Bronchial epithelial cell (primary cell): ENCODE measurements at places on chromosomes 6 and 20. TPM values are rescaled to one million over a fixed set of nuclear protein-coding genes. Genes with fewer than 3 reads are reported as not detected.

DNA sequence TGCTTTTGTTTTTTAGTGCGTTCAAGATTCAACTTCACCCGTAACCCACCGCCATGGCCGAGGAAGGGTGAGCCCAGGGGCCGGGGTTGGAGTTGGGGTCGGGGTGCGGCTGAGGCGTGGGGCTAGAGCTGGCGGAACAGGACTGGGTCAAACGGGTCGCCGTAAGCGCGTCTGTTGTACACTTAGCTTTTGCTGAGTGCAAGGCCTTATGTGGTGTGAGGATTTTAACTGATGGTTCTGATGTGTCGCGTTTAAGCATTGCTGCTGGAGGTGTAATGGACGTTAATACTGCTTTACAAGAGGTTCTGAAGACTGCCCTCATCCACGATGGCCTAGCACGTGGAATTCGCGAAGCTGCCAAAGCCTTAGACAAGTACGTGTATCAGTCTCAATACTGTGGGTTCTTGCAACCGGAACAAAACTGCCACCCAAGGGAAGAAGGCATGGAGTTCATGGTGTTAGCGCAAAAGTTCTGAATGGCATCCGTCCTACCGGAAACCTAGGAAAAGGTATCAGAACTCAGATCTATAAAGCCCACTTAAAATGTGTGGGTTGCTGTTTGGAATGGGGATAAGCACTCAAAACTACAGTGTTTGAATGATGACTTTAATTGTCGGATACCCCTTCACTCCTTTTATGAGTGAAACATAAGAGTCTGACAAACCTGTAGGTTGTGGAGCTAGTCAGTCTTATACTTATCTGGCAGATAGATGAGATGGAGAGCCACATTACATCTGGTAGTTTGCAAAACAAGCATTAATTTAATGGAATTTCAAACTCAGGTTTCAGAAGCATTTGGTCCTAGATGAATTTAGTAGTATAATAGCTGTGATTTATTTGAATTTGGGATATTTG, 574 bp downstream of the RPS12 start:
- DNase-seq: no peak

DNA sequence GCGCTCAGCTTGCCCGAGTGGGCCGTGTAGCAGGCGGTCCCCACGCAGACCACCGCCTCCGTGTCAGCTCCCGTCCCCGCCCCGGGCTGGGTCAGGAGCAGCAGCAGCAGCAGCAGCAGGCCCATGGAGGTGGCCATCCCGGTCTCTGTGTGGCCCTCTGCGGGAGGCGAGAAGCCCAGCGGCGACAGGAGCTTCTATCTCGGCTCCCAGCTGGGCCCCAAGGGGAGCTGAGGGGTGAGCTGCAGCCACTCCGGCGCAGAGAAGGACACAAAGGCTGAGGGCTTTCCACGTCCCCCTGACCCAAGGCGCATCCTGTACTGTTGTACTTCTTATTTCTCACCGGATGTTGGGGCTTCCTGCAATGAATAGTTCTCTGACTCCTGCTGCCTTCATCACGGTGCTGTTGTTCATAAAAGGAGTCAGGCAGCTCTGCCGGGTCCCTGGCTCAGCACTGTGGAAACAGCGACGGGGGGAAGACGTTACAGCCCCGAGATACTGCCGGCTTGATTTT, at the start of gene CD93:
CD93 (minus strand) TSS at position 269 of the 511 bp plus-strand sequence; CDS start at position 137, 132 bp downstream.
- DNase-seq: no peak

DNA sequence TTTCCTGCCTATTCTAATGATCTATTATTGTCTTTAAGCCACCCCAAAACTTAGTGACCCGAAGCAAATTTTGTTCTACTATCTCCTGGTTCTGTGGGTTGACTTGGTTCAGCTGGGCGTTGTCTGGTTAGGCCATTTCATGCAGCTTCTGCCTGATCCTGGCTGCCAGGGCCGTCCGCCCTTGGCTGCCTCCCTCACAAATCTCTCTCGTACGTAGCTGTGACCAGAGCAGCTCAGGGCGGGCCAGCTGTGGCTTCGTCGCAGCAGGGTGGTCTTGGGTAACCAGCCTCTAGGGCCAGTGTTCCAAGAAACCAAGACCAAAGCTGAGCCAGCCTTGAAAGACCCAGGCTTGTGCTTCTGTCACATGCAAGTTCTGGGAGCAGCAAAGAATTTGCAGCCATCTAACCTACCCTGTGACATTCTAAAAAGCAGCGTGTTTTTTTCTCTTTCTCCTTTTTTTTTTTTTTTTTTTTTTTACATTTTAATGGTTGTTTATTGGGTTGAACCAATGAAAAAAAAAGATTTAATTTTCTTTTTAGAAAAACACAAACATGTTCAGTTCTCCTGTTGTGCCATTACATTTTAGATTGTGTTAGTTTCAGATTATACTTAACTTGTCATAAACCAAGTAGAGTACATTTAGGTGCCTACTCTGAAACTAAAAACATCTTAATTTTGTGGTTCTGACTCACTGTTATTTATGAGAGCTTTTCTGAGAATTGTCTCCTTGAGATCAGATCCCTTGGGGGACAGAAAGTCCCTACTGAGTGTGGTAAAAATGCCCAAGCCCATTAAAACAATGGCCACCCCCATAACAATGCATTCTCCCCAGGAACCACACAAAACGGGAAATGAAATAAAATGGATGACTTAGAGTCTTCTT, 83.9 kb downstream of the ZDHHC14 start:
- DNase-seq: no peak

DNA sequence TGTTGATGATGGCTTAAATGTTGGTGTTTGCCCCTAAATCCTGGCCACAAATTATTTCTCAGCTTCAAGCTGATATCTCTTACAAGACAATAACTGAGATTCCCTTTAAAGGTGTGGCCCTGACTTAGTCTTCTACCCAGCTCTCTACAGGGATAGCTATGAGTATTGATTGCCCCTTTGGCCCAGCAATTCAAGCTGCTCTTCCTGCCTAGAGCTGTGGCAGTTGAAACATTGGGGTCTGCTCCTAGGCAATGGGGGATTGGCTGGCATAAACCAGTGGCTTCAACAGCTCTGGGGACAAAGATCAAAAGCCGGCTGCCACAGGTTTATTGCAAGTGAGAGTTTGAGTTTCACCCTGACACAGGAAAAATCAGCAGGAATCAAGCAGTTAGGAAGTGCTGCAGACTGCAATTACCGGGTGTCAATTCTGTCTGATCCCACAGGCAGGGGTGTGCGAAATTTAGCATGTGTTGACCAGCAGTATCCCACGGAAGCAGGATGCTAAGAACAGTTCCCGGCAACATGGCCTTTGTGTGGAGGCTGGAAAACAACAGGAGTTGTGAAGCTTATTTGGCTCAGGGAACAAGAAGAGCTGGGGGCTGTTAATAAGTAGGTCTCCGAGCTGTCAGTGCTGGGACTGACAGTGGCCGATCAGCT, 66.2 kb upstream of the IYD start:
- DNase-seq: no peak

GRCh38 chr6:117075218-117075617, 190.1 kb upstream of the VGLL2 start:
- no peak for DNase-seq

DNA sequence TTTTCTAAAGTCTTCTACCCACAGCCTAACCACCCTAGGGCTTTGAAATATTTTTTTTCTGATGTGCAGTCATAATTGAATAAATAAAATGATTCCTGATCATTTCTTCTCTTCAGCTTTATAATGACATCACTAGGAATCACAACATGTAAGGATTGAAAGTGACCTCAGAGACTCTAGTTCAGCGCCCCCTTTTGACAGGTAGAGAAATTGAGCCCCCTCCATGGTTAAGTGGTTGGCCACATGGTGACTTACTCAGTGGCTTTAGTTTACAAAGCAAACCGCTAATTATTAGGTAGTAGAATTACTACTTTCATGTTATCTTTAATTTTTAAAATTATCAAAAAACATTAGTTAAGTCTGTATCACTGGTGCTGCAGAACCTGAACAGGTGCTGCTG, 13.3 kb upstream of the SLC2A12 start:
- peak; percentile 37 for DNase-seq

The SPATA25 gene
- 0.53 and 0.90 TPM in 2 replicates for total RNA-seq

DNA sequence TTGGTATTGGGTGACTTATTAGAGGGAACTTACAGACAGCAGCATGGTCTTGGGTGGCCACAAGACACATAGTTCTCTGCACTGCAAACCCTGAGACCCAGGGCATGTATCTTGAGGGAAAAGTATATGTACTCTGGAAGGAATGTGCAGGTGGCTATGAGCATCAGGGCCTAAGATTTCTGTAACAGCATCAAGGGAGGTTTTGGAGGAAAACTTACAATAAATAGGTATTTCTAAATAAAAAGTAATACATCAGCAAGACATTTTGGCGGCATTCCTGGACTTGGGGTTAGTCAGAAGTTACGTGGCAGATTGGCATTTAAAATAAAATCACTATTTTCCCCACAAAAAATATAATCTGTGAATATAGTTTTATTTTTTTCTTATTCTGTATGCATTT, 8.0 kb upstream of the STX7 start:
- DNase-seq: no peak

The XKR7 gene
- total RNA-seq: not detected in 2 replicates

DNA sequence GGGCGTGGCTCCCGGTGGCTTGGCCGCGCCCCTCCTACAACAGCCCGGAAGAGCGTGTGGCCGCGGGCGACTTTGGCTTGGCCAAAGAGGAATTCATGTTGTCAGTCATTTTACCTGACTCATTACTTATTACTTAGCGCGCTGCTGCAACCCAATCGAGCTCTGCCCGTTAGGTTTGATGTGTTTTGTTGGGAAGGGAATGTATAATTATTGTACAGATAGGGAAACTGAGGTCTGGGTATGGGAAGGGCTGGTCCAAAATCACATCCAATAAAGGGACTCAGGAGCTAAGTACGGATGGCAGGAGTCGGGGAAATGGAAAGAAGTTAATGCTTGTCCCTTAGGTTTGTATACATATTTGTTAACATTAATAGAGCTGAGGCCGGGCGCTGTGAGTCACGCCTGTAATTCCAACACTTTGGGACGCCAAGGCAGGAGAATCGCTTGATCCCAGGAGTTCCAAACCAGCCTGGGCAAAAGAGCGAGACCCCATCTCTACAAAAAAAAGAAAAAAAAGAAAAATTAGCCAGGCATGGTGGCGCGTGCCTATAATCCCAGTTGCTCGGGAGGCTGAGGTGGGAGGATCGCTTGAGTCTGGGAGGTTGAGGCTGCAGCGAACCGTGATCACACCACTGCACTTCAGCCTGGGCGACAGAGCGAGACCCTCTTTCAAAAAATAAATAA, 639 bp upstream of the ZNF335 start:
- no peak for DNase-seq

DNA sequence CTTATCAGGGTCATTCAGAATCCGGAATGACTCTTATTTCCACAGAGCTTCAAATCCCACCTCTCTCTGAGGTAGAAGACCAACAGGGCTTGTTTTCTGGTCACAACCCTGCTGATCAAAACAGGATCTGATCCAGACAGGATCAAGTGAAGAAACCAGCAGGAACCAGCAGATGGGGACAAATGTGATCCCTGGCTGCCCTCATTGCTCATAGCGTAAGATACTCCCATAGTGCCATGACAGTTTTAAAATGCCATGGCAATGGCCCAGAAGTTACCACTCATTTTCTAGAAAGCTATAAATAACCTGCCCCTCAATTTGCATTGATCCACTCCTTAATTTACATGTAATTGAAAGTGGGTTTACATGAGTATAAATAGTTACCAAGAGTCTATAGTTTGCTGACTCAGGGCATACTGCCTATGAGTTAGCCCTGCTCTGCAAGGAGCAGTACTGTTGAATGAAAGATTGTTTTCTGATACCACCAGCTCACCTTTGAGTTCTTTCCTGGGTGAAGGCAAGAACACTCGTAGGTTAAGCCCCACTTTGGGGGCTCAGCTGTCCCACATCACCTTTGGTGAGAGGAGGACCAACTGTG, 6.2 kb upstream of the ZNF334 start:
- DNase-seq: no peak

- DNase-seq: no peak
Observed at GRCh38 chr6:44232676-44233566, 9.5 kb downstream of the SLC29A1 start.

The NKAPL gene
- total RNA-seq: 0.79 and 1.2 TPM in 2 replicates

DNA sequence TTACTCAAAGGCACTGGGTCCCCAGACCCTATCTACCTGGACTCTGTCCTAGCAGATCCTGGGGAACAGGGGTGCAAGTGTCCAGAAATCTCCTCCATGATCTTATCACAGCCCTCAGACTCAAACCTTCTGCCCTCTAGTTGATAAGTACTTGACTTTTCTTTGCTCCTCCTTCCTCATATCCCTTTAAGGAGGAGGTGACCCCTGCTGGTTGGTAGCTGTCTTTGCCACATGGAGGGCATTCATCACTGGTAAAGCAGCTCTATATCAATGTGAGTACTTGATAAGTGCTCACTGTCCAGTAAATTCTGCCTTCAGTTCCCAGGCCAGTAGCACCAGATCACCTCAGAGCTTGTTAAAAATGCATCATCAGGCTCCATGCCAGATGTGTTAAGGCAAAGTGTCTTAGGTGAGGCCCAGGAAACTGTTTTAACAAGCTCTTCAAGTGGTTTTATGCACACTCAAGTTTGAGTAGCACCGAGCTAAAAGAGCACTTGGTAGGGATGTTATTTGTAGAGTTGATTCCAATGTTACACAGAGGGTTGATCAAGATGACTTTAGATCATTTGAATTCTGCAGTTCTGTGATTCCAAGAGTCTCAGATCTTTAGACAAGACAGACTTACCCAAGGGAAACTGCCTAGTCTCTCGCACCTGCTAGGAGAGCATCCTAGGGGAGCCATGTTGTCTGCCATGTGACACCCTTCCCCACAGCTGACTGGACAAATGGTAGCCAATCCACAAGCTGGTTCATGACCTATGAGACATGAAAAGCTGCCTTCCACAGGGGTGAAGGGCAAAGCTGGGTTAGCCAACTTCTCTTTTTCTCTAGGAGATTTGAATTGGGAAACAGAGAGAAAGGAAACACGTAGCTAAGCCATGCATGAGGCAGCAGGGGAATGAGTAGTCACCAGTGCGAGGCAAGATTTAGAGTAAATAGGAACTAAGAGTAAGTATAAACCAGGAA, 18.6 kb downstream of the TREML2 start:
- DNase-seq: peak; percentile 76

- DNase-seq: peak; percentile 89
Observed at GRCh38 chr6:17703256-17703694, 3.5 kb downstream of the NUP153 start.
